Kidney epithelial cell (primary cell): ENCODE measurements at places on chromosomes 16 and 17. TPM values are rescaled to one million over a fixed set of nuclear protein-coding genes. Genes with fewer than 3 reads are reported as not detected.

GRCh38 chr17:79393358-79394052 lies 217.3 kb downstream of the RBFOX3 start:
- no peak for DNase-seq

GRCh38 chr16:58176608-58177352 lies 21.1 kb downstream of the CSNK2A2 start:
- no peak for DNase-seq

GRCh38 chr17:74271901-74272561 lies 2.0 kb upstream of the DNAI2 start:
- DNase-seq = no peak

DNA sequence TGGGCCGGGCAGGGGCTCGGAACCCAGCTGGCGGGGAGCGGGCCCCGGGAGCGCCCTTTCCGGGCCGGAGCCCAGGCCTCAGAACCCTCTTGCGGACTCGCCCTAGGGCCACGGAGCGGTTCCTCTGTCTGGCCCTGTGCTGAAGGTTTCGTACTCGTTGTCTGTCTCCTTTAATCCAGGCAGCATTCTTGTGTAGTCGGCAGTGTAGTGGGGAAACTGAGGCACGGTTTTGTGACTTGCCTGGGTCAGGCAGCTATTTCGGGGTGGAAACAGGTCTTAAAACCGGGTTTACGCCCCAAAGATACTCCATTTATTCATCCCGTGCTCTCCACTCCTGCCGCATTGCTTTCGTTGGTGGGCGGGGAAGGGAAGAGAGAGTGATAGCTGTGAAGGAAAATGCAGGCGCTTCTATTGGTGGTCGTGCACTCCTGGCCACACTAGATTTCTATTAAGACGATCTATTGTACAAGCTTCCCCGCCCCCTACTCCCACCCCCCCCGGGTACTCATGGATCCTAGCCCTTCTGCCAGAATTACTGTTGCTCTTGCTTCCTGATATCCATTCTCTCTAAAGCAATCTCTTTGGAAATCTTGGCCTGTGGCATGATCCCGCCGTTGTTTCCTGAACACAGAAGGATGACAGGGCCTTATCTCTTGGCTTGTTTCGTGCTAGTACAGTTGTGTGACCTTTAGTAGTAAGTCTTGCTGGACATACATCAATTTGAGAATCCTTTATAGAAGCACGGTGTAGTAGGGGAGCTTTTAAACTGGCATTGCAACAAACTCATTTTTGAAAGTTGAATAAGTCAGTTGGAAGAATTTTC lies 751 bp downstream of the DCAF7 start:
- no peak for DNase-seq

DNA sequence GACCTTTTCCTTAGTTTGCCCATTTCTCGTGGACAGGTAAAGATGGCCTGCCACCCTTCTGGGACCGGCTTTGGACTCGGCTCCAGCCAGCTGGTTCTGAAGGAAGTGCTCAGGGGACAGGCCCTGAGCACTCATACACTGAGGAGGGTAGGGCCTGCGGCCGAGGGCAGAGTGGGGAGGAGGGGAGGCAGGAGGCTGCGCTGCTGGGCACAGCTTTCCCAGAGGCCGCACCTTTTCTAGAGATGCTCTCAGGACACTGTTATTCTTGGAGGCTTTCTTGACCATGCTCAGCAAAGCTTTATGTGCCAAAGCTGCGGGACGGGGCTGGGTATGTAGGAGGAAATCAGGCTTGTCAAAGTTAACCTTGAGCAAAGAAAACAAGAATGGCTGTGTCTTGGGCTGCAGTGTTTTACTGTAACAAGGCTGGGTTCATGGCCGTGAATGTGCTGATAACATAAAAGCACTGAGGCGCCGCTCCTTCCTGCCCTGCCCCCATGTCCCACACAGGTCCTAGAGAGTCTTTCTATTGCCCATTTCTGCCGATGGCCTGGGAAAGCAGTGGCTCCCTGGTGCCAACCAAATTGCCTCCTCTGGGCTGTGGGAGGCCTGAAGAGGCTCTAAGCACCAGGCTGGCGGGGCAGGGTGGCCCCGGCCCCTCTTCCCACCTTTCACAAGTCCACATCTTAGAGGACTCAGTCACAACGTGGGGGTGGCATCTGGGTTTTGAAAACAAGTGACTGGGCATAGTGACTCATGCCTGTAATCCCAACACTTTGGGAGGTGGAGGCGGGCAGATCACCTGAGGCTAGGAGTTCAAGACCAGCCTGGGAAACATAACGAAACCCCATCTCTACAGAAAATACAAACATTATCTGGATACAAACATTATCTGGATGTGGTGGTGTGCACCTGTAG lies 22.3 kb upstream of the TIMP2 start:
- DNase-seq = no peak

- no peak for DNase-seq
These were observed 7.1 kb upstream of the CDH15 start for GRCh38 chr16:89164436-89164835.

- DNase-seq = no peak
These were observed 8.1 kb upstream of the PMP22 start for GRCh38 chr17:15273141-15273793.

- no peak for DNase-seq
These were observed 98.7 kb downstream of the RAB11FIP4 start for GRCh38 chr17:31490019-31490650.

DNA sequence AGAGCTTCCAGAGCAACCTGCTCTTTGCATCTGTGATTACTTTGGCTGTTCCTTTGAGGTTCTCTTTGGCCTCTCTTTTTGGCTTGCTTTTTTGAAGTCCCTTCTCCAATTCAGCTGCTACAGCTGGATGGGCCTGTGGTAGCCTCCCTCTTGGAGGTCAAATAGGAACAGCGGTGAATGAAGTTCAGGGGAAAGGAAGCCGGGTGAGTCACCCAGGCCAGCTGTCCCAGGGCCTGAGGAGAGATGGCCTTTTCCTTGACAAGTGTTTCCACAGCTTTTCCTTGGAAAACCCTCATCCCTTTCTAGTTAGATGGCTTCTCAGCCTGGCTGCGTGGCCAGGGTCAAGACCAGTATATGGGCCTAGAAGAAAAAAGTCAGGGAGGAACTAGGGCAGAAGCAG lies 103.1 kb downstream of the STX8 start:
- DNase-seq = no peak

GRCh38 chr17:32575852-32576251 lies 89.1 kb downstream of the CDK5R1 start:
- DNase-seq = no peak

GRCh38 chr17:78401246-78401645 lies 22.8 kb downstream of the PGS1 start:
- DNase-seq = no peak

DNA sequence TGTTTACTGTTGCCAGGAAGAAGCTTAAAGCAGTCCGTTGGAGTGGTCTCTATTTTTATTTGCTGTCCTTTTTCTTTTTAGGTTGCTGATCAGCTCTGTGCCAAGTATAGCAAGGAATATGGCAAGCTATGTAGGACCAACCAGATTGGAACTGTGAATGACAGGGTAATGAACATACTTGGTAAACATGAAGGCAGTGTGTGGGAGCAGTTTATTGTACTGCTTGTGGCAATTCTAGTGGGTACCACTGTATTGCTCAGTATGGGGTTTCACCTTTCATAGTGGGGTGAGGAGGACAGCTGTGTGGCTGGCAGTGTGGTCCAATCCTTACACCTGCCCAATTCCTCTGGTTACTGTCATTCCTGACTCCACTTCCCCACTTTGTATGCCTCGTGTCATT lies 25.3 kb downstream of the IST1 start:
- DNase-seq = no peak

DNA sequence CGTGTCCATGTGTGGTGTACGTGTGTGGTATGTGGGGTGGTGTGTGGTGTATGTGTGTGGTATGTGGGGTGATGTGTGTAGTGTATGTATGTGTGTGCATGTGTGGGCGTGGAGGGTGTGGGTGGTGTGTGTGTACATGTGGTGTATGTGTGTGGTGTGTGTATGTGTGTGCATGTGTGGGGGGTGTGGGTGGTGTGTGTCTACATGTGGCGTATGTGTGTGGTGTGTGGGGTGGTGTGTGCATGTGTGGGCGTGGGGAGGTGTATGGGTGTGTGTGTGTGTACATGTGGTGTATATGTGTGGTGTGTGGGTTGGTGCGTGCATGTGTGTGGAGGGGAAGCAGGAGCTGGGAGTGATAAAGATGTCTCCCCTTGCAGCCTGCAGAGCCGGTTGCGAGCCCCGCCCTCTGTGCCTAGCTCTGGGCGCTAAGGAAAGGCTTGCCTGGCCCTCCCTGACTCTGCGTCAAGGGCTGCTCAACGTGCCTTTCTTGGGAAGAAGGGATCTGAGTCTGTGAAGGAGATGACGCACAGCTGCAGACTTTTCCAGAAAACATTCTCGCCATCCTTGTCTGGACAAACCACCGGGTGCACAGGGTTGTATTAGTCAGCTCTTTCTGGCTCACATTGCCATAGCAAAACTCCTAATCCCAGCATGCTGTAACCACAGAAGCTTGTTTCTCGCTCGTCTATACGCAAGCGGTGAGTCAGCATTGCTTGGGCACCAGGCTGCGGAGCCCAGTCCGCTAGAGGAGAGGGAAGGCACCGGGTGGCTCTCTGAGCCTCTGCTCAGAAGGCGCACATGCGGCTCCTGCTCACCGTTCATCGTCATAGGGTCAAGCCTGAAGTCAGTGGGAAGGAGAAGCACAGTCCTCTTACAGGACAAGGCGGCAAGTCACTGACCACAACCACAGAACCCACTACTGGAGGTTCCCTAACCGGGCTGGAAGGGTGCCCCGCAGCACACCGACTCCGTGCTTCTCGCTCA lies 2.0 kb upstream of the CD300H start:
- DNase-seq = peak; percentile 98

- no peak for DNase-seq
These were observed 20.6 kb downstream of the BLMH start for GRCh38 chr17:30271102-30271501.

DNA sequence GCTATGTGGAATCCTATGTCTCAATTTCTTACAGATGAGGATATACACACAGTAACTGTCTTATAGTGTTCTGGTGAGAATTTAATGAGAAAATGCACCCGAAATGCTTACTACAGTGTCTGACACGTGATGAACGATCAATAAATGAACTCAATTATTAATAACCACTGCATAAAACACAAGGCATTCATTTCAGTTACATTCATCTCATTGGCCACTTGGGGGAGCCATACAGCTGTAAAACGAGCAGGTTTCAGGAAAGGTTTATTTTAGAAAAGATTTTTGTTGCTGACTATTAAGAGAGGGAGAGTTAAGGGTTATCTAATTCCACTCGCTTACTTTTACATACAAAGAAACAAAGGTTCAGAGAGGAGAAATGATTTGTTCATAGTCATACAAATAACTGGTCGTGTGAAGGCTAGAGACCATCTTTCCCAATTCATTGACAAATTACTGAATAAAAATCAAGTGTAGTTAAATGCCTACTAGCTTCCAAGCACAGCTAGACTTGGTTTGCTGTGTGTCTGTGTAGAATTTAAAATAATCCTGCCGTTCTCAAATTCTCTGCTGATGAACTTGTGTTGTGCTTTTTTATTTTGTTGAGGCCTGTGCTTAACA lies 160.1 kb downstream of the MAP2K4 start:
- peak; percentile 4 for DNase-seq

DNA sequence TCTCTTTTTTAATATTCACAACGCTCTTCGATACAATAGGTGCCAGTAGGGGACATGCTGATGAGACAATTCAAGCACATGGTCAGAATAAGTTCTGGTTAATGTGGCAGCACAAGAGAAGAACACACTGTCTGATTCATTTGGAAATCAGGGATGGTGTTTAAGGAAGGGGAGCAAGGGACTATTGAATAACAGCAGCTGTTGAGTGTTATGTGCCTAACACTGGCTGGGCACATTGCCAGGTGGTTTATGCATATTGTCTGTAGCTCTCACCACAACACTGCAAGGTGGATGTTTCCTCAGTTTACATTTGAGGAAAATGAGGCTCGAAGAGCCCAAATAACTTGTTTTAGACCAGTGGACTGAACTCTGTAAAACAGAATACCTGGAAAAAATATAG lies 44.2 kb downstream of the LYRM9 start:
- no peak for DNase-seq

DNA sequence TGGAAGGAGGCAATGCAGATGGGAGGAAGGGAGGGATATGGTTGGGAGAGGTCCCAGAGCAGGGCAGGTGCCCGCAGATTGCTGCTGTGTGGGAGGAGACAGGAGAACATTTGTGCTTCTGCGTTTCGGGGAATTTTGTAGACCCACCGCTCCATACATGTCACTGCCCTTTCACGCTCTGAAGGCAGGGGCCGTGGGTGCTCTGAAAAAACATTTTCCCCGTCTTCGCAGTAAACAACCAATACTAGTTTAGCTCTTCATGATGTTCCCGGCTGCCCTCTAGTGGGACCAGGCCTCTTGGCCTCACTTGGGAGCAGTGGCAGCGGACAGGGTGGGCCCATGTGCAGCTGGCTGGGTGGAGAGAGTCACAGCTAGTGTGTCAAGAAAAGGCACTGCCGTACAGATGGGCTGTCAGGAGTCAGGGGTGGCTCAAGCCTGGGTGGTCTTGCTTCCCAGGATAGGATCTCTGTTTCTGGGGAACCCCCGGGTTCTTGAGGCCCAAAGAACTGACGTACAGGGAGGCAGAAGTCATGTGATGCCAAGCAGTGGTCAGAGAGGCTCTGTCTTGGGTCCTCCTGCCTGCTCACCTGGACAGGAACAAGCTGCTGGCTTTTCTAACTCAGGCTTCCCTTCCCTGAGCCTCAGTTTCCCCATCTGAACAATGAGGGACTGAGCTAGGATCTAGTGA lies 46.5 kb upstream of the CPNE2 start:
- DNase-seq = no peak

DNA sequence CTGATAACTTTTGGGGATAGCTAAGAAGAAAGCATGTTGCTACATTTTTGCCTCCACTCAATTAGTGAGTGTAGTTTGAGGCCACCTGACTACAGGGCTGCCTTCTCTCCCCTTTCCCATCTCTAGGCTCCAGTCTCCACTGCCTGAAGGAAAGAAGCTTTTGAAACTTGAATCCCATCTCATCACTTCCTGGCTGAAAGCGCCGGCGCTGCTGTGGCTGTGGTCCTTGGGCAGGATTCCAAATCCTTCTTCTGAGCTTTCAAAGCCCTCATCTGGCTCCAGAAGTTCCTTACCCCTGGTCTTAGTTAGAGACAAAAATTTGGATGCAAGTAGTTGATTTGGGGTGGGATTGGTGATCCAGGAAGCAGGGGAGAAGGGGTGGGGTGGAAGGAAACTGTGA lies 119.4 kb downstream of the FOXL1 start:
- DNase-seq = no peak

- DNase-seq = no peak
These were observed 1.1 kb downstream of the SYT17 start for GRCh38 chr16:19169082-19169639.

GRCh38 chr16:67456391-67457081 lies 24.4 kb downstream of the ATP6V0D1 start:
- DNase-seq = no peak

- no peak for DNase-seq
These were observed 109.6 kb upstream of the CACNG3 start for GRCh38 chr16:24146518-24146917.

Gene KRT31
- not detected in 2 replicates for total RNA-seq

Gene NPIPA7
- 6.2 and 9.4 TPM in 2 replicates for total RNA-seq

Gene AATK
- total RNA-seq = 0.33 and 0.55 TPM in 2 replicates

Gene ITGB3
- 174 and 183 TPM in 2 replicates for total RNA-seq

Gene CFAP119
- total RNA-seq = 1.6 and 5.7 TPM in 2 replicates

Gene CCL14
- total RNA-seq = not detected in 2 replicates

Gene FTO
- 64.9 and 66.9 TPM in 2 replicates for total RNA-seq

Gene ADAM11
- total RNA-seq = 0.21 and 1.6 TPM in 2 replicates

Gene SKAP1
- 3.6 and 5.6 TPM in 2 replicates for total RNA-seq

Gene KIF18B
- 1.4 and 2.8 TPM in 2 replicates for total RNA-seq

Gene LRRC36
- 0.41 and 0.54 TPM in 2 replicates for total RNA-seq

Gene ARHGAP44
- total RNA-seq = 5.9 and 6.4 TPM in 2 replicates

Gene ACBD4
- 7.1 and 8.2 TPM in 2 replicates for total RNA-seq

Gene TP53TG3B
- total RNA-seq = not detected in 2 replicates

Gene IRX6
- total RNA-seq = 0.41 and 1.3 TPM in 2 replicates
